ENCODE measurements at places on chromosomes 5 and 9. TPM values are rescaled to one million over a fixed set of nuclear protein-coding genes. Genes with fewer than 3 reads are reported as not detected.

The CCIN gene
- not detected for polyA plus RNA-seq

DNA sequence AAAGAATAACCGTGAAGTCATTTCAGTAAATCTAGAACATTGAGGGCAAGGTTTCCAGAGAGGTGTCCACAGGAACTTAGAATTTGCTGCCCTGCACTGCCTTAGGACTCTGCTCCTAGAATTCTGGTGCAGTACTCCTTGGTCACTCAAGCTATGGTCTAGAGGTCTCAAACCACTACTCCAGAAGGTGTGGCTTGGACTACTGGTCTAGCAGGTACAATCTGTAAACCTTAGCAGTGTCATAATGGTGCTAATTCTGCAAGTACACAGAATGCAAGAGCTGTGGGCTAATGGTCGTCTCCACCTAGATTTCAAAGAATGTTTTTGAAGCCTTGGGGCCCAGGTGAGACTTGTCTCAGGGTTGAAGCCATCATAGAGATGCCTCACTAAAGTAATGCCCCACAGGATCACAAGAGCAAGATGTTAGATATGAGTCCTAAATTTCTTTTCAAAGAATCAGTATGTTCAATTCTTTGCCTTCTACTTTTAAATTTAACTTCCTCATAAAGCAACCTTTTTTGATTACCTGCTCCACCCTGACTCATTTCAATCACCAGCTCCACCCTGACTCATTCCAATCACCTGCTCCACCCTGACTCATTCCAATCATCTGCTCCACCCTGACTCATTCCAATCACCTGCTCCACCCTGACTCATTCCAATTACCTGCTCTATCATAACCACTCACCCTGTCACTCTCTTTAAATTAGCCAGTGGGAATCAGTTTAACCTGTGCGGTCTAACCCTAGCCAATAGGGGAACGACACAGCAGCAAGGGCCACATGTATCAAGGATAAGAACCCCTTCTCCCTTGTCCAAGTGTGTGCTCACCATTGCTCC is 1111.8 kb upstream of the ACO1 start:
- peak; percentile 54 for DNase-seq

- DNase-seq = no peak
Observed at GRCh38 chr9:899440-900184, 58.1 kb downstream of the DMRT1 start.

The MARVELD2 gene
- 17.6 TPM for polyA plus RNA-seq

GRCh38 chr5:50730336-50730735 is 63.9 kb downstream of the PARP8 start:
- DNase-seq = no peak

DNA sequence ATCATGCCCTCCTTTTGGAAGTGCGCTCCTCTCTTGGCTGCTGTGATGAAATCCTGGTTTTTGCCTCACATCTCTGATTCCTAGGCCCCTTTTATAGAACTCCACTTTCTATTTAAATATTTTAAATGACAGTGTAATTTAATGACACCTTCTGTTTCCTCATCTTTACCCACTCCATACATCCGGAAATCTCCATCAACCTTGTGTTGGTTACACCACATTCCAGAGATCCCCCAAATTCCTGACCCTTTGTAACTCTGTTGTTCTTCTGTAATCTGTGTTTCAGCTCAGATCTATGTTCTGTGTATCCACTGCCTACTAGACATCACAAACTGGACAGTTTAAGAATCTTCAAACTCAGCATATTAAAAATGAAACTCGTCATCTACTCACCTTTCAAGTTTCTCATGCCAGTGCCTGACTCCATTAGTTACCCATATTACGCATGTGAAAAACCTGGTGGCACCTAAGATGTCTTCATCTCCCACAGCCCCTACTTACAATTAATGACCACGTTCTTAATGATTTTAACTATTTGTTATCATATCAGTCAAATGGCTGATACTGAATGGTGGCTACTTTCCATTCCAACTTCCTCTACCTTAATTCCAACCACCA is 25.1 kb downstream of the PARP8 start:
- DNase-seq = no peak

GRCh38 chr9:114276908-114277821 is 45.7 kb upstream of the ORM1 start:
- peak; percentile 85 for DNase-seq

DNA sequence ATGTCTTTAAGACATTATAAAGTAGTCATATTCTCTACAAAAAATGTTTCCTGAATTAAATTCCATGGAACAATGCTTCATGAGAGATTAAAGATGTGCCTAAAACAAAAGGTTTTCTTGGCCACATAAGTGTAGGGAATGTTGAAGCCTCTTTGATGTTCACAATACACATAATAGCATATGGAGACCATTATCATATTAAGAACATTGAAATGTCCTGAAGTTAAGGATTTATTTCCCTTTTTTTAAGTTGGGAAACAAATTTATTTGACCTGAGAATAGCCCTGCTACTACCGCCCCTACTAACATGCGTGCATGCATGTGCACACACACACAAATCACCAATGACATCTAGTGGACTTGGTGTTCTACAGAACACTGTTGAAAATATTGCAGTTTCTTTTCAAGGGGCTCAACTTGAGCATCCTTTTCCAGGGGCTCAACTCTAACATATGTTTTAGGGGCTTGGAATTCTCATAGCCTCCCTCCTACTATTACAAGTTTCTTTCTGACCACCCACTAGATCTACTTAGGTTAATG is 124.9 kb upstream of the C6 start:
- no peak for DNase-seq

- DNase-seq = no peak
Observed at GRCh38 chr9:115333277-115334070, 215.5 kb upstream of the TNC start.

The NTNG2 gene
- polyA plus RNA-seq = 0.05 TPM

GRCh38 chr5:13976867-13977830 is 32.7 kb upstream of the DNAH5 start:
- no peak for DNase-seq

DNA sequence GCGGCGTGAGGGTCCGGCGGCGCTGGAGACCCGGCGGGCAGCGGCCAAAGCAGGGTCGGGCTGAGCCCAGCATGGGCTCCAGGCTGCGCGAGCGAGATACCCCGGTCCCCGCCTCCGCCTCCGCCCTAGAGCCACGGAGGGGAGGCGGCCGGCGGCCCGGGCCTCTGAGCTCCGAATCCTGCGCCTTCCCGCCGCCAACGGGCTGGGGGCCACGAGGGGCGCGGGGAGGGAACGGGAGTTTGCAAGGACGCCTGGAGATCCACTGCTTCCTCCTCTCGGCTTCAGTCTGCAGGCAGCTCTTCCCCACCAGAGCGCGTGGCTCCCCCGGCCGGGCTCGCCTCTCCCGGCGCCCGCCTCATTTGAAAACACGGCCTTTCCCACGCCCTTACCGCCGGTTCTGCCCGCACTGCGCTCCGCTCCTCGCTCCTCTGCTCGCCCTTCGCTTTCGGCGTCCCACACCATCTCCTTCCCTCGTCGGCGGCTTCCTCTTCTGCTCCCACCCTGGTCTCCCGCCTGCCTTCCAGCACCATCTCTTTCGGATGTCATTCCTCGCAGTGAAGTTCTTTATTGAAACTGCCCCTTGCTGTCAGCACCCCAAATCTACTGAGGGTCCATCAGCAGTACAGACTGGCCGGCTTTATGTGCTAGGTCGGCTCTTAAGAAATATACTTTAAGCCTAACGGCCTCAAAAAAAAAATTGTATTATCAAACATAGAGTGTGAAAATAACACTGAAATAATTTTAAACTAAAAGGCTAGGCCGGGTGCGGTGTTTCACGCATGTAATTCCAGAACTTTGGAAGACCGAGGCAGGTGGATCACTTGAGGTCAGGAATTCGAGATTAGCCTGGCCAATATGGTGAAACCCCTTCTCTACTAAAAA is 105.0 kb upstream of the FAM120A start:
- no peak for DNase-seq

DNA sequence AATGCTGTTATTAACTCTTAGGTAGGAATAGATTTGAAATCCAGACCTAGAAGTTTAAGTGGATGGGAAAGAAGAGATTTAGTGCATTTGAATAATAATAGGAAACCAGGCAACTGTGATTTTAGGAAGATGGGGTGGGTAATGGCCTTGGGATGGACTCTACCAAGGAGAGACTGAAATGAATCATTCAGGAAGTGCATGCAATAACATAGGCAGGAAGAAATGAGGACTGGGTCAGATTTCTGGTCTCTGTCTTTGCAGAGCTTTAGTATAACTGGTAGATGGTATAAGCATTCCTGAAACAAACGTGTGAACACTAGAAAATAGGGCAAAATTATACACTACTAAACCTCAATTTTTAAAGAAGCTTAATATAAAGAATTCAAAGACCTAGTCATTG is 274.4 kb upstream of the CLINT1 start:
- DNase-seq = no peak

DNA sequence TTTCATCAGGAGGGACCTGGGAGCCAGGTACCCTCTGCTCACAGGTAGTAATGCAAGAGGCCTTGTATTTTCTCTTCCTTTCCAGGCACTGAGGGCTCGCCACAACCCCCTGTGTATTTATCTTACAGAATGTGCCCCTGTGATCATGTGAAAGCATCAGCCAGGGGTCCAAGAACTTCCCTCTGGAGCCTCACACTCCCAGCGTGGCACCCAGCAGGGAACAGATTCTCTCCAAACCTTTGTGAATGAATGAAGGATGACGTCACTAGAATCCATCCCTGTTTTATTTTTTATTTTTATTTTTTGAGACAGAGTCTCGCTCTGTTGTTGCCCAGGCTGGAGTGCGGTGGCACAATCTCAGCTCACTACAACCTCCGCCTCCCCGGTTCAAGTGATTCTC is 107.3 kb upstream of the IER5L start:
- no peak for DNase-seq

- no peak for DNase-seq
Observed at GRCh38 chr5:89769975-89770374, 639.6 kb downstream of the CETN3 start.

DNA sequence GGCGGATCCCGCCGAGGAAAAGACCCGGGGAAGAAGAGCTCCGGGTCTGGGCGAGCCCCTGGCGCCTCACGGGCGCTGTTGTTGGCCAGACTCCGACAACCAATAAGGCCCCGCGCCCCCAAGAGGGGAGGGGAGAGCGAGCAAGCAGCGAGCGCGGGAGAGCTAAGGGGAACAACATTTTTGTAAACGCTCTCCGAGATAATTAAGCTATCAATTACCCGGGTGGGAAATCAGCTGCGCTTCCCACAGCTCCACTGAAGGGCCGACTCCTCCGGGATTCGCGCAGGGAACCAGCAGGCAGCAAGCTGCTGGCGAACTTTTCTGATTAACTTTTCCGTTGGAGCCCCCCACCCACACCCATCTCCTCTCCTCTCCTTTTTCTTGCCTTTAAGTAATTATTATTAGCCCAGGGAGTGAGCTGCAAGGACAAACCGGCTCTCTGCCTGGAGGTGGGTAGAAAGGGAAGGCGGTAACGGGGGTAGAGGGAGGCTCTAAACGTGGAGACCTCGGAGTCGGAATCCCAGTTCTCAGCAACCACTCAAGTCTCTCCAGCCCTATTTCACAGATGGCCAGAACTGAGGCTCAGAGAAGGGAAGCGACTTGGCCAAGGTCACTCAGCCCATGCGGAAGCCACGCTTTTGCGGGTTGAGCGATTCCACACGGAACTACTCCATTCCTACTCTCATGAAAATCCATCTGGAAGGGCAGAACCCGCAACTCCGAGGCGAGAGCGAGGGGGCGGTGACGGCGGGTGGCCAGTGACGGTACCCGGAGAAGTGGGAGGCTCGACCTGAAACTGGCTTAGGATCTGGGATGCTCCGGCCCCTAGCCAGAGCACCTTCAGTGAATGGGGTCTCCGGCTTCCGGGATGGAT is 1.3 kb downstream of the ASTN2 start:
- DNase-seq = no peak

DNA sequence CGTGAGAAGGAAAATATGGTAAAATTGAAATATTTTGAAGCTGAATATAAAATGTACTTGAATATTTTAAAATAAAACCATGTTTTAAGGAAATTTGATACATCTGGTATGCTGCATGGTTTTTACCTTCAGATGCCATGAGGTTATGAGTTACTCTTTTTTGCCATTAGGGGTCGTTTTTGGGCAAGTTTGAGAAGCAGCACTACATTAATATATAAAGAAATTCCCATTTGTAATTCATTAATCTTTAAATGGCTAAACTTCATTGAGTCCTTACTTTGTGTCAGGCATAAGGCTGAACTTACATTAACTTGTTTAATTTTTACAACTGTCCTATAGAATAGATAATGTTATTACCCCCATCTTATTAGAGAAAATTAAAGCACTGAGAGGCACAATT is 152.3 kb downstream of the KDM4C start:
- DNase-seq = no peak

The HRCT1 gene
- not detected for polyA plus RNA-seq

DNA sequence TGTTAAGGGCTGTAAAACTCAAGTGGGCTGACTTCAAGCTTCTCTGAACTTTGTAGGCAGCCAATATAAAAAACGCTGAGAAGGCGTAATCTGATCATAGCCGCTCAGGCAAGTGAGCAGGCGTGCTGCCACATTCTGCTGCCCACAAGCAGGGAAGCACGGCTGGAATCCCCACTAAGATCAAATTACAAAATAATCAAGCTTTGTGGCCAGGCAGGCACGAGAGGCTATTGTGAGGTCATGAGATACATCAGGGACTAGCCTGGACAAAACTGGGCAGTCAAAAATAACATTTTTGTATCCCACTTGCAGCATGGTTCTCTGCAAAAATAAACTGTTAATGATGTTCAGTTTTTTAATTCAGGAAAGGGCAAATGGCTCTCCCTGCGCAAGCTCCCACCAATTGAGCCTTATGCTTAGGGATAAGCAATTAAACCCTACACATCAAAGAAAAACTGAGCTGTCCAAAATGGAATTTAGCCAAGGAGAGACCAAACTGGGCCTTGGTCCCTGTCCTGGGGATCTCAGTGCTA is 64.0 kb downstream of the POU5F2 start:
- DNase-seq = no peak

The FUT7 gene
- not detected for polyA plus RNA-seq

The QRFP gene
- not detected for polyA plus RNA-seq

The AFAP1L1 gene
- polyA plus RNA-seq = 4.6 TPM

The SOHLH1 gene
- polyA plus RNA-seq = not detected

DNA sequence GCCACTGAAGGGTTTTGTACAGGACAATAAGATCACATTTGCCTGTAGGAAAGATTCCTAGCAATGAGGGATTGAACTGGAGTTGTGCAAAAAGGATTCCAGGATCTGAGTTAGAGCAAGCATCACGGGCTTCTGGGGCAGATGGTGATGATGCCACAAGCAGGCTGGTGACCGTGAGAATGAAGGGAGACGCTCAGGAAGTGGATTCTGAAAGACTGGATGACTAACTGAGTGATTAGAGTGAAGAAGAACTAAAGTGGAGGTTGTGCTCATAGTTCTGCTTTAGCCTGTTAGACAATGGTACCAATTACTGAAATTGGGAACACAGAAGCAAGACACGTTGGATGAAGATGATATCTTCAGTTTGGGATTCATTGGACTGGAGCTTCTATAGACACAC is 168.2 kb downstream of the CD180 start:
- no peak for DNase-seq

The PCDHA5 gene
- polyA plus RNA-seq = not detected

The SLC24A2 gene
- polyA plus RNA-seq = not detected

GRCh38 chr5:61332358-61332749 is 296 bp downstream of the ZSWIM6 start:
- no peak for DNase-seq

The PCDHA9 gene
- polyA plus RNA-seq = 0.01 TPM

Data from keratinocyte (primary cell).